ENCODE measurements at places on chromosomes 3 and 15.

- DNase-seq: no peak
These were observed 61.9 kb upstream of the TLE3 start for GRCh38 chr15:70159713-70160009.

GRCh38 chr3:48694610-48695392 is 9.1 kb upstream of the NCKIPSD start:
- DNase-seq: peak; percentile 51

- no peak for DNase-seq
These were observed 461 bp upstream of the FNDC3B start for GRCh38 chr3:172038798-172039435.

GRCh38 chr3:134085034-134085775 is 55.5 kb upstream of the SLCO2A1 start:
- DNase-seq: no peak

- no peak for DNase-seq
These were observed 20.4 kb downstream of the TMOD2 start for GRCh38 chr15:51771773-51772172.

- peak; percentile 52 for DNase-seq
These were observed 49.7 kb upstream of the MYZAP start for GRCh38 chr15:57541805-57542504.
